ENCODE measurements at places on chromosomes 2 and 18.

DNA sequence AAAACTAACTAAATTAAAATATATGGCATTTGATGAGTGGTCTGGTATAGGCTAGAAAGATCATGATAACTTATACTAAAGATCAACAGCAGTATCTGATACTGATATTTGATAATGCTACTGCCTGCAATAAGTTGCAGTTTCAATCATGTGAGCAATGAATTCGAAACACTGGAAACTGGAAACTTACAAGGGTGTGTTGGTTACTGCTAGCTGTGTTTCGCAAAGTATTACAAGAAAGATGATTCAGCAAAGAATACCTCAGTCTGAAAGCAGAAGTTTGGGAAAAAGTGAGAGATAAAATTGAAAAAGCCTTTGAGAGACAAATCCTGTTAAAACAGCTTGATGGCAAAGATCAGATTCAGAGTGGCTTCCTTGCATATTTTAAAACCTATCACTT, 294.5 kb downstream of the CCDC178 start:
- DNase-seq, result no peak

- no peak for DNase-seq
Observed at GRCh38 chr2:173991856-173992588, 26.8 kb upstream of the SP3 start.

GRCh38 chr18:64966667-64967066, 784.1 kb upstream of the CDH7 start:
- DNase-seq, result no peak

DNA sequence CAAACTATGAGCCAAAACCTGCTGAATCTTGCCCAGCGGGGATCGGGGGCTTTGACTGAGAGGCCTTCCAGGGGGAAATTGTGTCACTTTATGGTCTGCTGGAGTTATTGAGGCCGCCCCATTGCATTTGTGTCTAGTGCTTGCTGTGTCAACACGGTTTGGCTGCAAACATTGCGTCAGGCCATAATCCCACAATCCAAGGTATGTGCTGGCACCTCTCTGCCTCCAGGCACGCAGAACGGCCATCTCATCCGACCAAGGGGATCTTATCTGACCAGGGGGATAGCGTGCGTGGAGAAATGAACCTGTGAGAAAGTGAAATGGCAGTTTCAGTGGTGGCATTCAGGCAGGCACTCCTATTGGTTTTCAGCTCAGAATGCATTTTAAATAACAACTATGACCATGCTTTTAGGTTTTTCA, 18.1 kb upstream of the LYPD6B start:
- no peak for DNase-seq

DNA sequence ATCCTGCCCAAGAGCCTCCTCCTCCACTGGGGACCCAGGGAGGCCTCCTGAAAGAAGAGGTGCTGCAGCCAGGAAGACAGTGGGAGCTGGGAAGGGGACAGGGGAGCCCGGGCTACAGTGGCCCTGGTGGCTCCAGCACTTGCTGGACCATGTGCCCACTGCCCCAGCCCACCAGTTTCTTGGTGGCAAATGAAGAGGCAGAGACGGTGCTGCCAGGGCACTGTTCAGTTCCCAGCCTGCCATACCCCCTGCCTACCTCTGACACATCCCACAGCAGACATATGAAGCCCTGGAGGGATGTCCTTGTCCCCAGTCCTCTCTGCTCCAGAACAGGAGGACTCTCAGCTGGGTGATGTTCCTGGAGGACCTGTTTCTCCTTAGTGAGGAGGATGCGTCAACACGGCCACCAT, 3.7 kb downstream of the RAMP1 start:
- DNase-seq, result no peak

DNA sequence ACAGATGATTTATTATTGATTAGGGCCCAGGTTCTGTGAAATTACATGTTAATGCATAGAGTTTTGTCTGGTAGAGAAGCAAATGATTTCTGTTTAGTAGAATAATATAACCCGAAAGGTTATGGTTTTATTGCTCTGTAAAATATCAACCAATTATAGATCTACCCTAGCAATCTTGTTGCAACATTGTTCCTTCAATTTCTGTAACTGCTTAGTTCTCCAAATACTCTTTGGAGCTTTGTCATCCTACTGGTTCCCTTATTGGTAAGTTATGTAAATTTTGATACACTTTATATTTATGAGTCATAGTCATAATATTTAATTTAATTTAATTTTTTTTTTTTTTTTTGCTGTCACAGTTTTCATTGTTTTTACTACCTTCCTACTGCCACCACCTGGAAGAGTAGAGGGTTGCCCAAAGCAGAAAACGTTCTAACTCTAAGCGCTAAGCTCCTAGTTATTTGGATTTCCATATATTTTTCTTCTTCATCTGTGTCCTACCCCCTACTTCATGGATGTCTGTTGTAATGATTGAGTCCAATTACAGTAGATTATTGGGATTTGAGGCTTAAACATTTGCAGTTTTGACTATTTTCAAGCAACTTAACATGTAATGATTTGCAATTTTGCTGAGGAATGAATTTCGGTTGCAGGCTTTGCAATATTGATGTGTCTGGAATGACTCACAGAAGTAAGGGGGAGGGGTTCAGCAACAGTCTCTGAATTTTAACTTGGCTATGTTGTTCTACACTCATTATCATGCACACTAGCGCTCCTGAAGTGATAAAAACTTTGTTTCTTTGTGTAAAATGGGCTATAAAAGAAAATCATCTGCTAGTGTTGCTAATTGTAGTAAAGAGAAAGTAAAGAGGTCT, 51.1 kb downstream of the NABP1 start:
- no peak for DNase-seq

DNA sequence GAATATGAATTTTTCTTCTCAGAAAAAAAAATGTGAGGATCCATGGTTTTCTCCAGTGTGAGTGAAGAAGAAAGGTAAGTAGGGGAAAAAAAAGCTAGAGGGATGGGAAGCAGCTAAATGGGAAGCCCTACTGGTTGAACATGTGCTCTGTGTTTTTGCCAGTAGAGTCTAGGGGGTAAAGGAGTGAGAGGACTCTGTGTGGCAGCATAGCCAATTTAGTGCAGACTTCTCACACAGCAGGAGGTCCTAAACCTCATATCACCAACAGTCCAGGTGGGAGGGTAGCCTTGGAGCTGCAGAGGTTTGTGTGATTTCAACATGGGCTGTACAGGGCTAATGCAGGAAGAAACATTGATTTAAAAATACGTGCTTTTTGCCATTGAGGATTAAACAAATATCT, 334.5 kb upstream of the SPHKAP start:
- DNase-seq, result no peak

DNA sequence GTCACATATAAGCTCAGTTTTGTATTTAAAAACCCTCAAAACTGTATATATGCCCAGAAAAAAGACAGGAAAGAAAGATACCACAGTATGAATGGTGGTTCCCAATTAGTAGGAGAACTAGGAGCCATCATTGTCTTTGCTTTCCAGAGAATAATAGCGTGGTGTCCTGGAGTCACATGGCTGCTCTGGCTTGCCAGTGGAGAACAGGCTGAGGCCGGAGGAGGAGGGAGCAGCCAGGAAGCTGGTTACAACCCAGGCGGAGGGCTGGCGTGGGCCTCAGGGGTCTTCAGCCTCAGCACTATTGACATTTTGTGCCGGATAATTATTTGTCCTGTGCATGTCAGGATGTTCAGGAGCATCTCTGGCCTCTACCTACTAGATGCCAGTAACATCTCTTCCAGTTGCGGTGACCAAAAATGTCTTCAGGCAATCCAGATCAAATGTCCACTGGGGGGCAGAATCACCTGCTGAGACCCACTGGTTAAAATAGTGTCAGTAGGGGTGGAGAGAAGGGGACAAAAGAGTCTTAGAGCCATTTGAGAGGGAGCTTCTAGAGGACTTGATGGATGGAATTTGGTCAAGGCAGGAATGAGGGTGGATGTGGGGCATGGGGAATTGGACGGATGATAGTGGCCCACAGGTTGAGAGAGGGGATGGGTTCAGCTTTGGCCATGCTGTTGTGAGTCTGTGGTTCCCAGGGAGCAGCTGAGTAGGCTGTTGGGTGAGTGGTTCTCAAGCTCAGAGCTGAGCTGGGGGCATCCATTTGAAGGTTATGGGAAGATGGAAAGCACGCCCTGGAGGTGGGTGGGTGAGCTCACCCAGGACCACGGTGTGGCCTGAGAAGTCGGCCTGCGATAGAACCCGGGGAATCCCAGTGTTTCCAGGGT, 144.9 kb downstream of the AGAP1 start:
- no peak for DNase-seq

GRCh38 chr2:109376796-109377495, 236.8 kb downstream of the SEPTIN10 start:
- no peak for DNase-seq

DNA sequence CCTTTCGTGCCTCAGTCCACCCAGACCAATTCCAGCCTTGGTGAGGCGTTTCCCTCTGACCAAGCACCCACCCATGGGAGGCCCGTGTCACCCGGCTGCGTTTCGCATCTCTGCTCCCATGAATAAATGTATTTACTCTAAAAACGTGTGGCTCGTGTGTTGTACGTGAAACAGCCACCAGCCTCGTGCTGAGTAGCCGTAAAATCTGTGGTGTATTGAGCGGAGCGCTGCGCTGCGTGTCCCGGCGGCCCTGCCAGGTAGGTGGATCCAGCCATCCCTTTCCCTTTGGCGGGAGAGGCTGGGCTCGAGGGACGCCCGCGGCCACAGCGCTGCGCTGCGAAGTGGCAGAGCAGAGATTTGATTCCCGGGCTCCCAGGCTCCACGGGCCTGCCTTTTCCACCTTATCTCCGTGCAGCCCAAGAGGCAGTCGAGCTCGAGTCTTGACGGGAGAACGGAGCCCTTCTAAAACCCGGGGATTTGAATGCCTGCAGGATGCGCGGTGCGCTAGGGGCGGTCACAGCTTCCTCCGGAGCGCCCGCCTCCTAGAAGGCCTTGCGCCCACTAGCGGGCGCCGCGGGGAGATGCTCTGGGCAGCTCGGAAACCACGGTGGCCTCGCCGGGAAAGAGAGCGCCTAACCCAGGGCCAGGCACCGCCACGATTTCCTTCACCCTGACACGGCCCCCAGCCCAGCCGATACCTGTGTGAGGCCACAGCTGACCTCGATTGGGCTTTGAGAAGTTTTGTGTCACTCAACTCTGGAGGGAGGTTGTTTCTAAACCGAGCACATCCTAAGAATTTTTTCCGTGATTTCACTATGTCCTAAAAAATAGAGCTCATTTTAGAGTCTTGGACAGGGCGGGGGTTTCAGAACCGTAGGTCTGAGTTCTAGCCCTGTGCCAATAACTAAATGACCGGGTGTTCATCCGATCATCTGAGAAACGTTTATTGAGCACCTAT, 3.9 kb upstream of the PSMD1 start:
- peak; percentile 86 for DNase-seq

DNA sequence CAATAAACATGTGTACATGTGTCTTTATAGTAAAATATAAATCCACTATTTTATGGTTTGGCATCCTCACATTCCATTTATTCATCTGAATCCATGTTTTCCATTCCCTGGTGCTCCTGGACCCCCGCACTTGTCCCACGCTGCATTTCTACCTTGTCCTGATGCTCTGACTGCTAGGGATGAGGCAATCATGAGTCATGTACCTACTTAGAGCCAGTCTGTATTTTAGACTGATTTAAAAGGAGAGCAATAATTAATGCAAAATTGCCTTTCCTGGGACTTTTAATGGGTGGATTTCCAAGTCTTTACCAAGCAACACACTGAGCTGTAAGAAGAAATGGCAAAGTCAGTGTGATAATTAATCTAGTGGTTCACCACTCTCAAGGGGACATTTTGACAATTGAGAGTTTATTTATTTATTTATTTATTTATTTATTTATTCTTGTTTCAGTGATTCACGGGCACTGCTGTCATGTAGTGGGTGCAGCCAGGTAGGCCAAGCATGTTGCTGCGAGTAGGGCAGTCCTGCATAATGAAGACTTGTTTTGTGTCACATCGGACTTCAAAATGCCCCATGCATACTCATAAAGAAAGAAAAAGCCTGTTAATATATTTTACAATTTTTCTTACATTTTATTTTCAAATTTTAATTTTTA, 419.3 kb upstream of the VWC2L start:
- no peak for DNase-seq

GRCh38 chr2:164024396-164024795, 288.6 kb upstream of the FIGN start:
- DNase-seq, result no peak

GRCh38 chr18:12393998-12394397, 13.7 kb upstream of the PRELID3A start:
- no peak for DNase-seq

DNA sequence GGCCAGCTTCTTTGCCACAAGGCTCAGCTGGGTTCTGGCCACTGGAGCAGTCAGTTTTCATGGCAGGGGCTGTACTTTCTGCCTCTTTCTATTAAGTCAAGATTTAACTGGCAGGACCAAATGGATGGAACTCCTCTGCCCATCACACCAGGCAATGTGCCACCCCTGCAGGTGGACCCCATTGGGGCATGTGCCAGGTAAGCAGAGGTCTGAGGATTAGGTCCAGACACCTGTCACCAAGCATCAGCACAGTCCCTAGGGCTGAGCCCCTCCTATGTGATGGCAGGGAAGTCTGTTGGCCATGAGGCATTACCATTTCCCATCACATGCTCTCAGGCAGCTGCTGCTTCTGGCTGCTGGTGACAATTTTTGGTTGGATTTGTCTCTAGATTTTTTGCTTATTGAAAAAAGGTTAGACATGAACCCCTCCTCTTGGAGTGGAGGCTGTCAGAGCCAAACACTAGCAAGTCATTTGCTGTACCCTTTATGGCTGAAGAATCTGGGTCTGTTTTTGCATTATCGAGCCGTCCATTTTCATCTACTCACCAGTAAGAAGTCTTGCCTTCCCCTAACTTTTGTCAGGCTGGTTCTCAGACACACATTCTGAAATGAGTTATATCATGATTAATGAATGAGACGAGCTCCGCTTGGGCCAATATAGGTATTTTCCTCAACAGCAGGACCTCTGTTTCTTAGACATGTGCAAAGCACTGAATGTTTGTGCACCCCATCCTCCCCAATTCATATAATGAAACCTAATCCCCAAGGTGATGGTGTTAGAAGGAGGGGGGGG, 328.0 kb downstream of the TSN start:
- DNase-seq, result no peak

DNA sequence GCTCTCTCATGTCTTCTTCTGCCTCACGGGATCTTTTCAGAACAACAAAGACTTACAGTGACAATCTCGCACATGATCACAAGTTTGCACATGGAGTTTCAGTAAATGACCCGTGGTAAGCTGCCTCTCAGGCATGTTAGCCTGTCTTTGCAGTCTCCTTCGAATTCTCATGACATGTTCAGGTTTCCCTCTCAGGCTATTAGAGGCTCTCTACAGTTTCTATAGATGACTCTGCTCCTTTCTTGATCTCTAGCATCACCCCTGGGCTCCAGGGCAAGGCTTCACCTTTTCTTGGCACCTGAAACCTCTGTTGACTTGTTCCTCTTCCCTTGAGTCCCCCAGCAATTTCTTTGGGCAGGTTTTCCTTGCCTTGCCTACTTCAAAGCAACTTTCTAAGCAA, 23.0 kb downstream of the MPP4 start:
- no peak for DNase-seq

All from stimulated activated naive CD8-positive, alpha-beta T cell treated with anti-CD3 and anti-CD28 coated beads, Interleukin-15, Interleukin-2, amounts not matched to agents 100 U/mL and 50 U/mL, for 24 hours (primary cell).